Keratinocyte (primary cell): ENCODE measurements at places on chromosomes 3 and 15. TPM values are rescaled to one million over a fixed set of nuclear protein-coding genes. Genes with fewer than 3 reads are reported as not detected.

C3orf22 gene
- polyA plus RNA-seq = not detected in 3 replicates

UROC1 gene
- polyA plus RNA-seq = not detected in 3 replicates

SKOR1 gene
- 0.03 TPM in 2 of 3 replicates, not detected in the other for polyA plus RNA-seq

DNA sequence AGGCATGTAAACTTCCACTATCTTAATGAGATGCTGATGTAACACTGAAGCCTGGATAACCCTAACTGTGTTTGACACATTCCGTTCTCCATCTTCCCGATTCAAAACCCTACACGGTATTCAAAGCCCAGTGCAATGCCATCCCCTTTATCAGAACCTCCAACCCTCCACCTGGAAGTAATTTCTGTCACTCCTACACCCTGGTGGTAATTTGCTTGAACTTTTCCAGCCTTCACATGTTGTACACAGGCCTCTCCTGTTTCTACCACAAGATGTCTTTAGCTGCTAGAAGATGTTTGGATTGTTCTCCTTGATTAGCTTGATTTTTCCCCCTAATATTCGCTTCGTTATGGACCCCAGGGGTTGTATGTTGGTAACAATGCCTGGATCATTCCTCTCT, 208.9 kb downstream of the CHST2 start:
- DNase-seq = no peak

DNA sequence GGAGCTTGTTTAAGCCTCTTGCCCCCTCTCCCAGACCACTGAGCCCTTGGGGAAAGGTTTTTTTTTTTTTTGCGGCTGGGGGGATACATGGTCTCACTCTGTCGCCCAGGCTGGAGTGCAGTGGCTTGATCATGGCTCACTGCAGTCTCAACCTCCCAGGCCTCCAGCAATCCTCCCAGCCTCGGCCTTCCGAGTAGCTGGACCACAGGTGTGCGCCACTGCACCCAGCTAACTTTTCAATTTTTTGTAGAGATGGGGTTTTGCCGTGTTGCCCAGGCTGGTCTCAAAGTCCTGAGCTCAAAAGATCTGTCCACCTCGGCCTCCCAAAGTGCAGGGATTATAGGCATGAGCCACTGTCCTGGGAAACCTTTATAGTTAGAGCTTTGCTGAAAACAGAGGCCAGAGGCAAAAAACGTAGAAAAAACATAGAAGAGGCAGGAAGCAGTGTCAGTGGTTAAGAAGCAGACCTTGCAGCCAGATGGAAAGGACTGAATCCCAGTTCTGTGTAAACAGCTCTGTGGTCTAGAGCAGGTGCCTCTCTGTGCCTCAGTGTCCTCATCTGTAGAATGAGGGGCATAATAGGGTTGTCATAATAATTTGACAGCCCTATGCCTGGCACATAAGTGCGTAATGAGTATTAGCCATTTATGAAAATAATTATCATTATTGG, 33.1 kb downstream of the CMTM7 start:
- no peak for DNase-seq
